Activated CD4-positive, alpha-beta T cell treated with anti-CD3 and anti-CD28 coated beads for 4 hours (primary cell): ENCODE measurements at places on chromosomes 2 and 18.
A peak's percentile ranks its signal among the peaks of the same experiment; 100 is the strongest.

GRCh38 chr2:8229546-8229986 lies 452.3 kb upstream of the ID2 start:
- DNase-seq = peak; percentile 22

DNA sequence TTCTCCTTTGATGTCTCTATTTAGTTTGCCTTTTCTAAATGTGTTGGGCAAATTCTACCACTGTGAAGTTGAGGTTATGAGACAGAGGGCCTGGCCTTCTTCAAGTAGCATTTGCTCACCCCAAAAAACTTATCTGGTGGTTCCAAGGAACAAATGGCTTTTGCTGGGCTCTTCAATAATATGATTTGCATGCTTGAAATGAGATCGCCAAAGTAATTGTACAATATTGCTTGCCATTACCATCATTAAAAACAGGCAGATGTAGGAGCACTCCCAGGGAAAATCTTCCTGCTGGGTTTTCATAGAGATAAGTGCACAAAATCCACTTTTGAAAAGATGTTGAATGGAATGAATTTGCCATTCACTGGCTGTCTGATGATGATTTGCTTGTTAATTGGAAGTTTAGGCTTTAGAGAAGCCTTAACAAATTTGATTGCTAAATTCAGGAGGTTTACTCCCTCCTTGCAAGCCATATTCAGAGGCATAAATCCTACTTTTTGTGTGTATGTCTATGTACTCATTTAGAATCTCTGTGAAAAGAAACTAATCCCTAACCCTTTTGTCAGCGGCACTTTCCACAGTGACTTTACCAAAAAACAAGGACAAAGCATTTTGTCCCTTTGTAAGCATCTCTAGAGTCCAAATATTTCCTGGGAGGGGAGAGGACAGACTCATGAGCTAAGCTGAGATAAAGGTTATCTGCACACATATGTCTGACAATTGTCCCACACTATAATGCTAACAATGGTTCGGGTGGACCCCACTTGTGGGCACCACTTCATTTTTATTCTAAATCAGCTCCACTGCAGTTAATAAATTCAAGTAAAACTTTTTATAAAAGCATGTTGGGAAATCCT lies 240.8 kb upstream of the PIK3C3 start:
- DNase-seq = no peak

GRCh38 chr18:76480913-76481312 lies 14.1 kb downstream of the ZNF516 start:
- no peak for DNase-seq

- no peak for DNase-seq
Measured at GRCh38 chr2:48929571-48930301, 174.2 kb upstream of the LHCGR start.

GRCh38 chr2:54551123-54551756 lies 95.1 kb downstream of the SPTBN1 start:
- no peak for DNase-seq
